Lung (tissue), 17 donors: ENCODE measurements at places on chromosomes 13 and 19. TPM values are rescaled to one million over a fixed set of nuclear protein-coding genes. Genes with fewer than 3 reads are reported as not detected.

Gene COG6
- total RNA-seq = 28.0 TPM

DNA sequence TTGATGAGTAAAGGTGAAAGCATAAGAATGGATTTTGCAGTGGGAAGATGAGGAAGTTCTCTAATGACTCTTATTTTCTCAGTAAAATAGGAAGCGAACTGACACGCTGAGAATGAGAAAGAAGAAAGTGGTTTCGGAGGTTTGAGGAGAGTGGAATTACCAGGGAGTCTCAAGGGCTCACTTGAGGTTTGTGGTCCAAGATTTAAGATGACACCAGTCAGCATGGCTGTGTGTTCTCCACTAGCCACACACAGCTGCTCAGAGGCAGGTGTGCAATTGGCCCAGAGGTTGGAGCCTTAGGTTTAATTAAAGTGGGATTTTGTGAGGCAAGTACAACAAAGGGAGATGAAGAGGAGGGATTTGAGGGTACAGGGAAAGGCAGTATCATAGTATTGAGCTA, 99.6 kb upstream of the NBEA start:
- H3K4me3 ChIP-seq = no peak overlapping the region
- H3K36me3 ChIP-seq = no peaks in the 10 kb centered on the region
- H3K4me1 ChIP-seq = no peaks in the 10 kb centered on the region
- H3K27ac ChIP-seq = no peak overlapping the region
- H3K27me3 ChIP-seq = no peaks in the 10 kb centered on the region

Gene OR7A5
- total RNA-seq = not detected

DNA sequence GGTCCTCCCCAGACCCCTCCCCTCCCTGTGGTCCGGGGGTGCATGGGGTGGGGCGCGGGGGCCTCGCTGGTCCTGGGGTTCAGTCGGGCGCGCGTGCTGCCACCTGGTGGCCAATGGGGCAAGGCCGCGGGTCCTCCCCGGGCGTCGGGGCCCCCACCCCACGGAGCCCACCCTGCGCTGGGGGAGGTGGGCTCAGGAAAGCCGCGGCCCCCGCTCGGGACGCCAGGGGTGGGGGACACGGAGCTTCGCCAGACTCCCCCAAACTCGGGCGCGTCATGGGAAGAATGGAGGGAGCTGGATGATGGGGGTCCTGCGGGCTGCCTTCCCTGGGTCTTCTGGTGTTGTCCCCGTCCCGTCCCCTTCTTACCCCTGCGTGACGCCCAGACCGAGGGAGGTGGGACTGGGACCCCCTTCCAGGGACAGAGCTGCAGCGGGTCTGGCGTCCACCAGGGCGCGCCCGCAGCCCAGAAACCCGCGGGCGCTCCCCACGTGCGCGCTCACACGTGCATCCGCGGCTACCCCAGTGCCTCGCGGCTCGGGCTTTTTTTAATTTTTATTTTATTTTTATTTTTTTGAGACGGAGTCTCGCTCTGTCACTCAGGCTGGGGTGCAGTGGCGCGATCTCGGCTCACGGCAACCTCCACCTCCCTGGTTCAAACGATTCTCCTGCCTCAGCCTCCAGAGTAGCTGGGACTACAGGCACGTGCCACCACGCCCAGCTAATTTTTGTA, 19.8 kb upstream of the TCF3 start:
- H3K36me3 ChIP-seq = no peaks in the 10 kb centered on the region
- H3K4me3 ChIP-seq = no peak overlapping the region
- H3K4me1 ChIP-seq = no peaks in the 10 kb centered on the region
- DNase-seq = no peak

- H3K4me3 ChIP-seq = no peak overlapping the region
- H3K27ac ChIP-seq = no peak overlapping the region
- DNase-seq = peak; percentile 77
- no peaks in the 10 kb centered on the region for H3K27me3 ChIP-seq
- peaks cover under 1% of the 10 kb centered on the region for H3K36me3 ChIP-seq
- H3K4me1 ChIP-seq = no peaks in the 10 kb centered on the region
Observed at GRCh38 chr19:18251587-18252369, 22.5 kb downstream of the IQCN start.

DNA sequence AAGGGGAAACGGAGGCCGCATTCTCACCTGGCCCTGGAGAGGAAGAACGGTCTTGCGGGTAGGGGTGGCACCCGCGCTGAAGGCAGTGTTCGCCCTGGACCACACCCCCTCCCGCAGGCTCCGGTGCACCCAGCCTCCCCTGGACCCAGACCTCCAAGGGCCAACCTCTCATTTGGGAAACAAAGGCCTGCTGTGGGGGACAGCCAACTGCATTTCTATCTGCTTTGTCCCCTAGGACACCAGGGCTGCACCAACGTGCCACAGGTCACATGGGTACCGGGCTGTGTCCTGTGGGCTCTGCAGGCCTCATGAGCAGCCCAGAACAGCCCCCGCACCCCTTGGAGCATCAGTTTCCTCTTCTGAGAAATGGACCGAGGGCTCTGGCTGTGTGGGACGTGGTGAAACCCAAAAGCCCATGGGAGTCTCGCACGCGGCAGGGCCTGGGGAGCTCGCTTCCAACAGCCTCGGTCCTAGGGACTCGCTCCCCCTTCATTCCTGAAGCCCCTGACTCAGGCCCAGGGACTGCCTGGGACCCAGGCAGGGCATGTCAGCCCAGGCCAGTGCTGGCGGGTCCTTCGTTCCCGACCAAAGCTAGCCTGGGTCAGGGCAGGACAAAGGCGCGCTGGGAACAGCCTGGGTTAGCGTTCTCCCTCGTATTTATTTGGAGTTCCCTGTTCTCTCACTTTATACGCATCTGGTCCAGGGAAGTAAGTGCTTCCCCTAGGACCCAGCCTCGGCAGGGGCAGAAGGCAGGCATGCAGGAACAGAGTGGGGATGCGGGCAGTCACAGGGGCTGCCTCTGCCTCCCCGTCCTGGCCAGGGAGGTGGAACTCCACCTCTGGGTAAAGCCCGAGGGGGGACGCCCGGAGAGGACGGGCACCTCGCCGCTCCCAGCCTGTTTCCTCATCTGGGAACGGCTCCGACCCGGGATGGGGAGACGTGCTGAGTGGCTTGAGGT, 4.6 kb downstream of the TCF3 start:
- H3K36me3 ChIP-seq = peaks cover 49% of the 10 kb centered on the region
- no peaks in the 10 kb centered on the region for H3K4me1 ChIP-seq
- no peaks in the 10 kb centered on the region for H3K27me3 ChIP-seq
- no peak overlapping the region for H3K4me3 ChIP-seq

GRCh38 chr19:4268816-4269430, 10.1 kb upstream of the SHD start:
- DNase-seq = no peak
- H3K4me1 ChIP-seq = no peaks in the 10 kb centered on the region
- H3K27ac ChIP-seq = no peak overlapping the region

Gene ZNF480
- 8.3 TPM for total RNA-seq

Gene SPRED3
- 2.6 TPM for total RNA-seq

- no peaks in the 10 kb centered on the region for H3K36me3 ChIP-seq
- H3K27me3 ChIP-seq = no peaks in the 10 kb centered on the region
- no peak overlapping the region for H3K27ac ChIP-seq
- DNase-seq = no peak
Observed at GRCh38 chr13:107459430-107459829, 755.9 kb downstream of the LIG4 start.

- no peaks in the 10 kb centered on the region for H3K36me3 ChIP-seq
- no peaks in the 10 kb centered on the region for H3K27me3 ChIP-seq
- DNase-seq = no peak
- no peaks in the 10 kb centered on the region for H3K4me1 ChIP-seq
Observed at GRCh38 chr13:85742355-85742754, 56.9 kb downstream of the SLITRK6 start.

DNA sequence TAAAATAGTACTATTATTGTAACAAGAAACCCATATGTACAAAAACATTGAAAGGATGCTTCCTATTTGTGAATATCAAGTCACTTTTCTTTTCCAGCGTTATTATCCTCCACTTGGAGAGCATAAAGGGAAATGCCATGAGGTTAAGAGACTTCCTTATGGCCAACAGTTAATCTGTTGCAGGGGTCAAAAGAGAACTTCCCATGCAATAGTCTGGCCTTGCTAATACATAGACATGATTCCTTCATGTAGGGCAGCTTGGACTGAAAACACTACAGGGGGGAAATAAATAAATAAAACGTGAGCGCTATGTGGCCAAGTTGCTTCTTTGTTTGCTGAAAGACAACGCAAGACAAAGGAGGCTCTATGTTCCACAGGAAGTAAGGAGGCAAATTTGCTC, 269.1 kb upstream of the EDNRB start:
- no peak overlapping the region for H3K27ac ChIP-seq
- no peaks in the 10 kb centered on the region for H3K36me3 ChIP-seq
- DNase-seq = no peak
- no peaks in the 10 kb centered on the region for H3K27me3 ChIP-seq
- no peaks in the 10 kb centered on the region for H3K4me1 ChIP-seq

Gene GADD45B
- 92.7 TPM for total RNA-seq

Gene HCST
- total RNA-seq = 33.2 TPM

DNA sequence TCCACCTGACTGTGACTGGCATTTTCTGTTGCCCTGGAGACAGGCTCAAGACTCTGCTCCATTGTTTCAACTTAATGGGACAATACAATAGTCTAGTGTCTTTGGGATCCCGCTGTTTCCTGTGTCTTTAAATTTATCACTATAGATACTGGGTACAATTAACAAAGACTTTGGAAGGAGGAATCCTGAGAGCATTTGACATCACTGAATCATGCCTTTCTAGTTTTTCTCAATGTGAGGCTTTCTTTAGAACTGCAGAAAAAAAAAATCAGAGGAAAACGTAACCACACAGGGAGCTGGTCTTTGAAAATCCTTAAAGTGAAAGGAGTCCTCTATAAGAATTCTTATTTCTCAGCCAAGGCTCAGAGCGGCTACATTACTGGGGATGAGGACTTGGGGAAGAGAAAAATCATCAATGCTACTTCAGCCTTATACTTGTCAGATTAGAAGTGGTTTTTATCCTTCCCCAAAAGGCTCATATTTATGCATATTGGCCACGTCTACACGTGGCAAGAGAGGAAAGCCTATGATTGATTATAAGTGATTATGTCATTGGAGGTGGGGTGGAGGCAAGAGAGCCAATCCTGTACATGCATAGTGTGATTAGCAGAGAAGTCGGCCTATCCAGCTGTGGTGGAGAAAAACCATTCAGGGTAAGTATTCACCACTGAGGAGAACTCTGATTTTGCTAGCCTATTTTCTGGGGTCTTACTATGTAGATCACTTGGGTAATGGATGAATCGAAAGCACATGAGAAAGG, 34.4 kb upstream of the UBL3 start:
- H3K36me3 ChIP-seq = no peaks in the 10 kb centered on the region
- H3K27me3 ChIP-seq = no peaks in the 10 kb centered on the region
- H3K4me3 ChIP-seq = no peak overlapping the region
- no peak overlapping the region for H3K27ac ChIP-seq
- H3K4me1 ChIP-seq = no peaks in the 10 kb centered on the region

Gene ERICH6B
- total RNA-seq = not detected

DNA sequence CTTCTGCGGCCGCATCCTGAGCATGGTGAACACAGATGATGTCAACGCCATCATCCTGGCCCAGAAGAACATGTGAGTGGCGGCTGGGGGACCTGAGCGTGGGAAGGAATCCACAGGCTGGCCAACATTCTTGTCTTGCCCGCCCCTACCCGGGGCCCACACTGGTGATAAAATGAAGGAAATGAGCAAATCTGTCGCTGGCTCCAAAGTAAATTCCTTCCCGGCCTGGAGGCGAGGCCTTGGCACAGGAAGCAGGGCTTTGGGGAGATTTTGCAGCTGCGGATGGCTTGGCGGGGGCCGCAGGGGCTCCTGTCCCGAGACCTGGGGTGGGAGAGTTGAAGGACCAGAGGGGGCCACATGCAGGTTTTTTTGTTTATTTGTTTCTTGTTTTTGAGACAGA, 4.4 kb downstream of the KXD1 start:
- no peak for DNase-seq
- peak overlapping the region; percentile 36 for H3K27ac ChIP-seq
- no peak overlapping the region for H3K4me3 ChIP-seq
- no peaks in the 10 kb centered on the region for H3K27me3 ChIP-seq

DNA sequence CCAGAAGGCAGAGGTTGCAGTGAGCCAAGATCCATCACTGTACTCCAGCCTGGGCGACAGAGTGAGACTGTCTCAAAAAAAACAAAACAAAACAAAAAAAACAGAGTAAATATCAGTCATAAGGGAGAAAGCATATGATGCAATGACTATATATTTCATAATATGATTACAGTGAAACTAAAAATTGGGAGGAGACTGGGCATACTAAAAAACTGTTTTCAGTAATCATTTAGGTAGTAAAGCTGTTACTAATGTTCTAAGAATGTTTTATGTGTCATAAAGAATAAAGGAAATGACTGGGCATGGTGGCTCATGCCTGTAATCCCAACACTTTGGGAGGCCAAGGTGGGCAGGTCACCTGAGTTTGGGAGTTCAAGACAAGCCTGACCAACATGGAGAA, 15.9 kb downstream of the ZNF573 start:
- no peak overlapping the region for H3K27ac ChIP-seq
- H3K4me3 ChIP-seq = no peak overlapping the region
- DNase-seq = no peak
- no peaks in the 10 kb centered on the region for H3K27me3 ChIP-seq
- peaks cover 8% of the 10 kb centered on the region for H3K36me3 ChIP-seq

GRCh38 chr19:5822181-5822844, 17.2 kb downstream of the FUT6 start:
- no peak overlapping the region for H3K27ac ChIP-seq
- H3K4me3 ChIP-seq = no peak overlapping the region
- DNase-seq = no peak
- H3K4me1 ChIP-seq = peaks cover 2% of the 10 kb centered on the region
- H3K36me3 ChIP-seq = no peaks in the 10 kb centered on the region

Gene SELENOW
- total RNA-seq = 104 TPM

DNA sequence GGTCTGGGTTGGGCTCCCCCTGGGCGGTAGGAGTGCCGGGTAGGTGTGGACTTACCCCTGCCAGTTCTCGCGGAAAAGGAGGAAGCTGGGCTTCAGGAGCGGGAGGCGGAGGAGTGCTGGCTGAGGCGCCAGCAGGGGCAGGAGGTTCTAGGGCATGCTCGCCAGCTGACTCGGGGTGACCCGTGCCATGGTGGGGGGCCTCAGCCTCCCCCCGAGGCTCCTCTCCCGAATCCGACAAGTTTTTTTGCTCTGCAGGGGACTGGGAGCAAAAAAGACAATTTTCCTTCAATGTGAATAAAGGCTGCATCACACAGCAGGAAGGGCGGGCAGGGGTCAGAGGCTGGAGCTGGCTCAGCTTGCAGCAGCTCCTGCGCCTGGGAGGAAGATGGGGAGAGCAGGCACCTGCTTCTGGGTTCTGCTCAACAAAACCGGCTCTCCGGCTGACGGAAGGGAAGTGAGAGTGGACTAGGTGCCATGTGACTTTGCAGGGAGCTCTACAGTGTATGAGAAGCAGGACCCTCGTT, 26.5 kb downstream of the RANBP3 start:
- H3K27ac ChIP-seq = peak overlapping the region; percentile 26
- no peaks in the 10 kb centered on the region for H3K36me3 ChIP-seq
- H3K4me1 ChIP-seq = peaks cover 41% of the 10 kb centered on the region
- no peak for DNase-seq

GRCh38 chr13:33372251-33372919, 86.8 kb upstream of the STARD13 start:
- DNase-seq = no peak
- no peaks in the 10 kb centered on the region for H3K36me3 ChIP-seq
- no peak overlapping the region for H3K4me3 ChIP-seq
- H3K27ac ChIP-seq = no peak overlapping the region

GRCh38 chr13:101763191-101763590, 310.7 kb downstream of the ITGBL1 start:
- no peak overlapping the region for H3K27ac ChIP-seq
- no peaks in the 10 kb centered on the region for H3K36me3 ChIP-seq
- H3K4me1 ChIP-seq = no peaks in the 10 kb centered on the region
- no peak for DNase-seq

Gene ATP4A
- not detected for total RNA-seq
